NCI-H774 (cell line): ENCODE measurements at places on chromosomes 2 and 18.
A peak's percentile ranks its signal among the peaks of the same experiment; 100 is the strongest.

DNA sequence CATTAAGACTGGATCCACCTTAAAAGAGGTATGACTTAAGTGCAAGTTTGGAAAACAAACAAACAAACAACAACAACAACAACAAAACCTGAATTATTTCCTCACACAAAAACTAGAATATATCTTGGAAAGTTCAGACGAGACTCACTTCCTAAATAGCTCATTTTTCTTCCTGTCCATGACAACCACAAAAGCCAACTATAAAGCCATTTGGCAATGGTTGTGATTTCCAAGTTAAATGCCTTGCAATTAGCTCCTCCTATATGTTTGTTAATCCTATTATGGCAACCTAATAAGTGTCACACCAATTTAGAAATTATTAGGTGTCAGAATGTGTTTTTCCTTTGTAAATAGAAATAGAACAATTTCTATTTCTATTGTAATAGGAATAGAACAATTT, 91.6 kb upstream of the ARL5A start:
- DNase-seq: no peak

- no peak for DNase-seq
Measured at GRCh38 chr2:119732601-119733164, 27.0 kb upstream of the PTPN4 start.

DNA sequence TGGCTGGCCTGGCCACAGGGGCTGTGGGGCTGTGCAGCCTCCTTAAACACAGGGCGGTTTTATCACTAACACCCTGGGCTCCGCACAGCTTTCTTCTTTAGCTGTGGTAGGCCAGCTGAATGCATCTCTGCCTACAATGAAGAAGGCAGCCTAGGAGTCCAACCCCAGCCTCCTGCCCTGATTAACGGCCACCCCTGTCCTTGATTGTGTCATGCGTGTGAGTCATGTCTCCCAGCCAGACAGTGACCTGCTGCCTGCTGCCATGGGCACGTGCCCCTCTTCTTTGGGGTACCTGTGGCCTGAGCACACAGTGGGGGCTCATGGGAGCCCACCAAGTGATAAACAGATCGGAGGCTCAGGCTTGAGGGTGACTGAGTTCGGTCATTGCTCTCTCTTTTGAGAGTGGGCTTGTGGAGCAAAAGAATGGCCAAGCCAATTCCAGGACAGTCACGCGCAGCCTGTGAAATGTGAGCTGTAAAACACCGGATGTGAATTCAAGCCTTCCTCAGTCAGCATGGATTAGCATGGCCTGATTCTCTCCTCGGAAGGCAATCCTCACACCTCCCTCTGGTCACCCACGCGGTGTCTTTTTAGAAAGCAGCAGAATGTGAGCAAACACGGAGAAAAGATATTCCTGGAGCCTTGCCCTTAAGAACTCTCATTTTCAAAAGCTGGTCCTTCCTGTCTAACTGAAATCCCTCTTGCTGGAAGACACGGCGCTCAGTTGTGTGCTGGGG, 144.1 kb downstream of the CELF4 start:
- no peak for DNase-seq

DNA sequence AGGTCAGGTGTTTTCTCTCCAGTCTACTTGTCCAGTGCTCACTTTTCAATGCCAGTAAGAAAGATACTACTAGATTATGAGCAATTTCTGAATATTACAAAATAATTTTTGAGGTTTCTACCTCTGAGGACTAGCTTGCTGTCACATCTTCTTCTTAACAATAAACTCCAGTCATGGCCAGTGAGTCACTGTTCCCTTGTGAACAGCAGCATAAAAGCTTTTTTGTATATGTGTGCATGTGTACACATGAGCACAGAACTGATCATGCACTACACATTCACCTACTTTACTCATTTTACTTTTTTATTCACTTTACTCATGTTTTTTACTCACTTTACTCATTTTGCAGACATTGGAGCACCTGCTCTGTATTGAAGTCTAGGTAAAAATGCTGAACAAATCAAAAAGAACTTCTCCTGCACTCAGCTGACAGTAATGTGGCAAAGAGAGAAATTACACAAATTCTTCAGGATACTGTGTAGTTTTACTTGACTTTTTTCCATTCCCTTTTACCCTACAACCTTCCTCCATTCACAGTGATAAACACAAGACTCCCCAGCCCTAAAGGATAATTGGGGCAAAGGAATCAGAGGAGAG, 28.0 kb downstream of the ST6GAL2 start:
- no peak for DNase-seq

DNA sequence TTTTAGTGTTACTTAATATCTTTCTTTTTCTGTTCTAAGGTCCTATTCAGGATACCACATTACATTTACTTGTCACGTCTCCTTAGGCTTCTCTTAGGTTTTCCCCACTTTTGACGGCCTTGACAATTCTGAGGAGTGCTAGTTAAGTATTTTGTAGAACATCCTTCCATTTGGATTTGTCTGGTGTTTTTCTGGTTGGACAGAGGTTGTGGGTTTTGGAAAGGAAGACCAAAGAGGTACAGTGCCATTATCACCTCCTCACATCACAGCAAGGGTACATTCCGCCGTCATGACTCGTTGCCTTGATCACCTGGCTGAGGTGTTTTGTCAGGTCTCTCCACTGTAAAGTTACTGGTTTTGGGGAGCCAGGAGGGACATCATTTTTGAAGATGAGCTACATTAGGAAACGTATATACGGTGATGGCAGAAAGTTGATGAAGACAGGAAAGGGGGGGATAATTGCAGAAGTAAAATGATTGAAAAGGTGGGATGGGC, 88.4 kb upstream of the TMEM247 start:
- no peak for DNase-seq

DNA sequence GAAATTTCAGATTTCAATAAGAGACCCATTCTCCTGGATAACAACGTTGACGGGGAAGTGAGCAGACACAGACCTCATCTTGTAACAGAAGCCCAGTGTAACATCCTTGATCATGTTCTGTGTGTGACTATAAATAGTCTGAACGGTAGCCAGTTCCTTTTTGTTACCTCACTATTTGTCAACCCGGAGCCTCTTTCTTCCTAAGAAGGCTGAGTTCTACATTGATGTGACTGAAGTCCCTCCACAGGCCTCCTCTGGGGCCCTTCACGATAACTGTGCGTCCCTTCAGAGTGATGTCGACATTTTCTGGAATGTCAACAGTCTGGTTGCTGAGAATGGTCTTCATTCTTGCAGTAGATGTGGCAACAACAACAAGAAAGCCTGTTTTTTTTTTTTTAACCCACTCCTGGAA, 6.3 kb upstream of the PLEKHM3 start:
- no peak for DNase-seq

- DNase-seq: no peak
Measured at GRCh38 chr2:233414777-233415570, 60.7 kb downstream of the DGKD start.

DNA sequence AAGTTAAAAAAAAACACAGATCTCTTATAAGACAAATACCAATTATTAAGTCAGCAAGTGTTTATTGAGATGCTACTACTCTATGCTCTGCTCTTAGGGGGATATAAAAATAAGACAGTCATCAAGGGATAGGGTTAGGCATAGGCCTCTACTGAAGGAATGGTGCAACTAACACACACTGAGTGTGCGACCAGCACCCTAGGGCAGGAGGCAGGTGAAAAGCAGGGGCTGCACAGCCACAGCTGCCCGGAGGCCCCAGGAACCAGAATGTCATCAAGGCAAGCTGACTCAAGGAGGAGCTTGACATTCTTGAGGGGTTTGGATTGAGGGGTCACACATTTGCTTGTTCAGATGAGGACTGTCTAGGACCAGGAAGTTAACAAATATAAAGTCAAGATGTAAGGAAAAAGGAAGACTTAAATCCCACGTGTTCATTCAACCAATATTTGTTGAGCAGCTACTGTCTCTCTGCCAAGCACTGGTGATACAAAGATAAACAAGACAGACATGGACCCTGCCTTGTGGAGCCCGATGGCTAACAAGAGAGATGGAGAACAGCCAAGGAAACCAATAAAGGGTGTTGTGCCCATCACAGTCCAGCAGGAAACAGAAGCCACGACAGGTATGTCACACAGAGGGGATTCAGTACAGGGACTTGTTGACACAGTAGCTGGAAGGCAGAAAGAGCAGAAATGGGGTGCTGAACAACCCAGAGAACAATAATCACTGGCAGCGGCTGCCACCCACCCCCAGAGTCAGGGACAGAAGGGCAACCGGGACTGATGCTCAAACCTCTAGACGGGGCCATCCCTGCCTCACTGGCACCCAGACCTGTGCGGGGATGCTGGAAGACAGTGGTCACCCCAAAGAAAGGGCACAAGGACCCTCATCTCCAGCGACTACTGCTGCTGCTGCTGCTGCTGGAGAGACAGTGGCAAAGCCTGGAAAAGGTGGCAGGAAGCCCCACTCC, 45.8 kb upstream of the MAL start:
- no peak for DNase-seq

DNA sequence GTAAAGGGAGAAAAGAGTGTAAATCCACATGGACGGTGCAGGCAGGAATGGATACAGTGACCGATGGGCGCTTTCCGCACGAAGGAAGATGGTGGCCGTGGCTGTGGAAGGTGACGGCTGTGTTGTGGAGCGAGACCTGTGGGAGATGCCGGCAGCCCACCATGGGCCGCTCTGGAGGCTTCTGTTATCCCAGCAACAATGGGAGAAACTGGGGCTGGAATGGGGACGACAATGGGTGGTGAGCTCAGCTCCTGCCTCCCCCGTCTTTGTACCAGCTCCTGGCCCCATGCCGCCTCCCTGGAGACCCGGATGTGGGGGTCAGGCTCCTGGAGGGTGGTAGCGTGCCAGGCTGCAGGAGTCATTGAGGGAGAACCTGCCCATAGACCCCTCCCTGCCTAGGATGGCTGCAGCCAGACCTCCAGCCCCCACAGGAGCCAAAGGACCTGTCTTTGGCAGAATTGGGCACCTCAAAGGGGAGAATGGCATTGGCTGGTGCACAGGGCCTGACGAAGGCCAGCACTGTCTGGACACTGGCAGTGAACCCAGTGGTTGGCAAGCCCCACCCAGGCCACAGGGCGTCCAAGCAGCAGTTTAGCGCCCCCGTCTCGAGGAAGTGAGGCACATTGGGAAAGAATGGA, 72.6 kb downstream of the SLC66A2 start:
- no peak for DNase-seq

DNA sequence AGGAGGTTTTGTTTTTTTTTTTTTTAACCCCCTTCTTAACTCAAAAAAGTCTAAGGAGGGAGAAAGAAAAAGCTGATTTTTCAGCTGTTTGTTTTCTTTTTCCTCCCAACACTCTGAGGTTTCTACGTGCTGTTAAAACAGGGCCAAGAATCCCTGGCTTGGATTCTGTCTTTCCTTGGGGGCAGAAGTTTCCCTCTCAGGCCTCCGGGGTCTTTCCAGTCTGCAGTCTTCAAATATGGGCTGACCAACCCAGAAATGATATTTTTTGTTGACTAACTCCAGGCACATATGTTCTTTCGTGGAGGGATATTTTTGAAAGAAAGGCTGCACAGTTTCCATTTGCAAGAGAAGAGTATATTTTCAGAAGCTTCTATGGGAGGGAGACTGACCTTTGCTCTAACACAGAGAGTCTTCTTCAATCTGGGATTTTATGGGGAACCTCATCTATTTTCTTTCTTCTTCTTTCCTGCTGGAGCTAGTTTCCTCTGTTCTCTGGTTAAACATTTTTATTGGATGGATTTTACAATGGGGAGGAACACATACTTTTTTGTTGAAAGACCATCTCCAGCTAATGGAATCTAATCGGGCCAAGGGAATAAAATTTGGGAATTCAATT, 93.3 kb upstream of the SPRED2 start:
- DNase-seq: no peak

DNA sequence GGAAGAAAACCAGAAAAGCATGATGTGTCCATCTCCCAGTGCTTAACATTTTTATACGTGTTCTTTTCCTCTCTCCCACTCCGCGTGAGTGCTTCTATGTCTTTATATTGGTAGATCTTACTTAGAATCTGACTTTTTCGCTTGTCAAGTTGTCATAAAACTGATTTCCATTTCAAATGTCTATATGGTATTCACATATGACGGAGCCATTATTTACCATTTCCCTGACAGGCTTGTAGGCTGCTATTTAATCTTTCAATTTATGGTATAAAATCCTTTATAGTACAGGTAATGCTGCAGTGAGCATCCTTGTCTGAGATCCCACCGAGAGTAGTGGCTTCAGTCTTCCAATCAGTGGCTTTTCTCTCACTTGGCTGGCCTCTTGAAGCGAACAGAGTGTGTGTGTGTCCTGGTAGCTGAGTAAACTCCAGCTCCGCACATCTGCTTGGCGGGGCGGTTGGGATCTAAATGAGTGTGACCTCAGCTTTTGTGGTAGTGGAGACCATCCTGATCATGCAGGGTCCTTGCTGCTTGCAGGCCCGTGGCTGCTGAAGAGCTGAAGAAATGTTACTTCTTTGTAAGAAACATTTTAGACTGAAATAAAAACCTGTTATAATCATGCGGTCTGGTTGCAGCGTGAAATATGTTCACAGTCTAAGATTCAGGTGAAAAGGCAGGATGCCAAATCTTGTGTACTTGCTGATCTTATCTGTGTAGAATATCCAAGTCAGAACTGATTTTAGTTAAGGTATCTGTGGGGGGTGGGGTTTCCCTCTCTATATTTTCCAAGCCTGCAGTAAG, 40.2 kb downstream of the INPP4A start:
- DNase-seq: peak; percentile 4

GRCh38 chr2:101349893-101350662, 37.2 kb downstream of the CREG2 start:
- no peak for DNase-seq

DNA sequence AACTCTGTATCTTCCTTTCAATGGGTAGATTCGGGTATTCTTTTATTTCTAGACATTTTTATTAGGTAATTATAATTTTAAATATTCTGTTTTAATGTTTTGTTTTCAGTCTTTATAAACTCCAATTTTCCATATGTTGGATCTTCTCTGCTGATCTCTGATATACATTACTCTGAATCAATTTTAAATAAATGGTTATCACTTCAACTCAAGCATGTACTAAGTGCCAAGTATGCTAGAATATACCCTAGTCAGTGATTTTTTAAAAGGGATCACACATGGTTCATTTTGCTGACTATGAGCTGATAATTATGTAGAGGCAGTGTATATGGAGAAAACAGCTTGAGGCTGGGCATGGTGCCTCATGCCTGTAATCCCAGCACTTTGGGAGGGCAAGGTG, 41.7 kb upstream of the NCOA1 start:
- DNase-seq: no peak

DNA sequence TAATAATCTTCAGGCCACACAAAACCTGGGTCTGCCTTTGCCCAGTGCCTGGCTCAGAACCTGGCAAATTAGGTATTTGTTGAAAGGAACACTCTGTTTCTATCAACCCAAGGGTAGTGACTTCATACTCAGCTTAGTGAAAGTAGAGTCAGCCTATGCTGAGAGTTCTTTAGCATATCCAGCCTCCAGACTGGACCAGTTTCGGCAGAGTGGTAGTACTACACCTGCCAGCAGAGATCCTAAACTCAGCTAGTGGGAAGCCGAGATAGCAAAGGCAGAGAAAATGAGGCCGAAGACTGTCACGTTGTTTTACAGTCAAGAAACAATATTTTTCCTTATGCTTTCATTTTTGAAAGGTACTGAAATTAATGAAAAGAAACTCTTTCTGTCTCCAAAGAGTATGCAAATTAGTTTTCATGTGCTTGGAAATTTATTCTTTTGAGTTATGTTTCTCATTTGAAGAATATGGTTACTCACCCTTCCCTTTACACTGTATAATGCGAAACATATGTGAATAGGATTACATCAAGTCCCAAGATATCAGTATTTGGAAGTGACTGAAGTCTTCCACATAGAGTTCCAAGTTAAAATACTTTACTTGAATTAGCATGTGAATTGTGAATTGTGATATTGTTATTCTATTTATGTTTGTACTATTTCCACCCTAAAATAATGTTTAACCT, 52.2 kb upstream of the UGP2 start:
- no peak for DNase-seq
